Stimulated activated naive CD8-positive, alpha-beta T cell treated with anti-CD3 and anti-CD28 coated beads, Interleukin-15, Interleukin-2, amounts not matched to agents 100 U/mL and 50 U/mL, for 24 hours (primary cell): ENCODE measurements at places on chromosomes 1 and 21.

GRCh38 chr1:11500881-11501280 lies 21.9 kb downstream of the DISP3 start:
- DNase-seq: no peak

GRCh38 chr1:168362991-168363390 lies 82.3 kb downstream of the TBX19 start:
- DNase-seq: no peak

GRCh38 chr1:169890761-169891538 lies 2.7 kb downstream of the SCYL3 start:
- DNase-seq: no peak

GRCh38 chr1:150121236-150121862 lies 28.4 kb upstream of the PLEKHO1 start:
- no peak for DNase-seq

DNA sequence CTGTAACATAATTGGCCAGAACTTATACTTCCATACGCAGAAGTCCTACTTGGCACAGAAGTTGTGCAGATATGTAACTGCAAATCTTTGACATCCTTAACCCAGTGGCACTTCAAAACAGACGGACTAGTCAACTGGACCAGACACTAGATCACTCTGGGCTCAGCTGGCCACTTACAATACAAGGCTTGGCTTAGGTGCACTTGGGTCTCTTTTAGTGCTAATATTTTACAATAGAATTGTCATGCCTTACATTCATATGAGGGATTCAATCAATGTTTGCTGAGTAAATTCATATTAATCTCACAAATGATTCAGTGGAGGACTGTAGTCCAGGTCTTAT lies 20.1 kb downstream of the XKR8 start:
- no peak for DNase-seq

DNA sequence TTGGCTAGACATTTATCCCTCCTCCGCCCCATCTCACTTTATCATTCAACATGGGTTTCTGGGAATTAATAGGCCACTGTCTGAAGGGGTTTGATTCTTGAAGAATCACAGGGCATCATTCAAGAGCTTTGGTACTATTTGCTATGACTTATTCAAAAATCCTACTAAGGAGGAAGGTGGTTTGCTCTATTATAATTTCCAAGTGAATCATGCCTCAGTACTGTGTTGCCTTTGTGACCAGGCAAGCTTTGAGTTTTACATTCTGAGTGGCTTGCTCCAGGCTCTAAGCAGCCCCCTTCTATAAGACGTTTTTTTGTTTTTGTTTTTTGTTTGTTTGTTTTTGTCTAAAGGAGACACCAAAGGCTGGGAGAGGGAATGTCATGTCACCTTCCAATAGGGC lies 2.6 kb downstream of the C1orf21 start:
- no peak for DNase-seq

GRCh38 chr1:25619101-25619890 lies 2.7 kb downstream of the MAN1C1 start:
- DNase-seq: peak; percentile 63

DNA sequence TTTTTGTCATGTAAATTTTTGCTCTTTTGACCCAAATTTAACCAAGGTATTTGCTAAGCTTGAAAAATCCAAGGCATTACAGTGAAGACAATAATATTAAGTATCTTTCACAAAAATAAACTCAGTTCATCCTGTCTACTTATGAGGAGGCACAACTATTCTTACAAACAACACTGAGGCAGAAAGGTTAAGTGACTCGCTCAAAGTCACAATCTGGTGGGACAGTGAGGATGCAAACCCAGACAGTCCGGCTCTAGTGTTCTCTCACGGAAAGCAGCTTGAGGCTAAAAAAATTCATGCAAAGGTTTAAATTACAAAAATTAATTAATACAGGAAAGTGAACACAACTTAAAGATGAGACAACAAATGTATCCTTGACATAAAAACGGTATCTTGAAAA lies 125.3 kb downstream of the SIPA1L2 start:
- DNase-seq: no peak

GRCh38 chr1:220786057-220786336 lies 716 bp upstream of the MTARC1 start:
- DNase-seq: no peak

- DNase-seq: no peak
Measured at GRCh38 chr1:93033785-93034184, 45.3 kb upstream of the MTF2 start.

- DNase-seq: no peak
Measured at GRCh38 chr1:184395937-184396480, 9.2 kb downstream of the C1orf21 start.

GRCh38 chr1:155051777-155052398 lies 772 bp downstream of the ADAM15 start:
- DNase-seq: peak; percentile 52

GRCh38 chr1:21869620-21870121 lies 57.6 kb downstream of the LDLRAD2 start:
- DNase-seq: no peak

DNA sequence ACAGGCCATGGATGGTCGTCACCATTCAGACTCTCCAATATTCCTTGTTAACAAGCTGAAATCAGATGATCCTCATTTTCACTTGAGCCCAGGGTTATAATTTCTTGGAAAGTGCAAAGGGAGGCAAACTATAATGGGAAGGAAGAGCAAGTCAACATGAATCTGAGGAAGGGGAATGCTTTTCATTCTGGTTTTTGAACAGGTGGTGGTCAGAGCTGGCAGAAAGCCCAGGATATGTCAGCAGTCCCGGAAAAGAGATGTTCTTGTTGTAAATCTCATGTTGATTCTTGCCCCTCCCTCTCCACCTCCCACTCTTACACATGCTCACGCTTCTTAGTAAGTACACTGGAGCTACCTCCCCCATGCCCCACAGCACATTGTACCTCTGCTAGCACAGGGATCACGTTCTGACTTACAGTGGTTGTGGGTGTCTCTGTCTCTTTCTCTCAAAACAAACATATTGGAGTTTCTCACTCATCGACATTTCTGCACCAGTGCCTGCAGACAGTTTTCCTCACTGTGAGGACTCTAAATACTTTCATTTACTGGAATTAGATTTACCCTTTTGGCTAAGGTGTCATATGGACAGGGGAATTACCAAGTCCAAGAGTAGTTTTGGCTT lies 77.6 kb downstream of the XCL2 start:
- peak; percentile 62 for DNase-seq

DNA sequence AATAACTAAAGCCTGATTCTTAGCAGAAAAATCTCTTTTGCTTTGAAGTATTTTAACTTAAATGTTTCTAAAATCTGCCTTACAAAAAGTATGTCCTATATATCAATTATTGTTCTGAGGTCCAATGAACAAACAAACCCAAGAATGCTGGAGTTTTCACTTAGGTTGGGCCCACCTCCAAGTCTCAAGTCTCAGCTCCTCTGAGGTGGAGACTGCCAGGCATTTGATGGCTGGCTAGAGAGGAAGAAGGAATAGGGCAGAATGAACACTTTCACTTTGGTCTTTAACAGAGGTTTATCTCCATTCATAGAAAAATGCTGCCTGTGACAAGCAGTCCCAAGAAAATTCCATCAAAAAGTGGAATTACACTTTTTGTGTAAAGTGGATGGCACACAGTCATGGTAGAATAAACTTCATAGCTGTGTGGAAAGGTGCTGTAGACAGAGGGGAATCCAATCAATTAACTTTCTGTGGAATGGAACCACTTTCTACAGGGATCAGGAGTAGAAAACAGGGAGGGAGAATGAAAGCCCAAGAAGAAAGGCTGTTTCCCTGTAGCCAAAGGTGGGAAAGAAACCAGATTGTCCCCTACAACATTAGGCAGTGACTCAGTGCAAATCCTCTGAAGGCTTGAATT lies 349.4 kb upstream of the RUNX1 start:
- no peak for DNase-seq

DNA sequence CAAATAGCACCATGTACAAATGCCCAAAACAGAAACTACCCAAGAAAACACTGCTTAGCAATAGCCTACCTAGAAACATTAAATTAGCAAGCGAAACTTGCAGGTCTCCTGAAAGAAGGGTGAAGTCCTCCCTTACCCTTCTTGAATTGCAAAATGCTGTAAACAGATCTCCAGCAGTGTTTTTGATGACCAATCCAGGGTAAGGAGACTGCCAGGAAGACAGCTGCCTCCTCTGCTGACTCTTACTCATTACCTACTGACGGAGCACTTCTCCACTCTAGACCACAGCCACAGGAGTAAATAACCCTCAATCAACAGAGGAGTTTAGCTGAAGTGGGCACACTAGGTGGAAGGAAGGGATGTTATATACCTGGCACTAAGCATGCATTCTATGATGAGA lies 32.2 kb upstream of the GADD45A start:
- no peak for DNase-seq

DNA sequence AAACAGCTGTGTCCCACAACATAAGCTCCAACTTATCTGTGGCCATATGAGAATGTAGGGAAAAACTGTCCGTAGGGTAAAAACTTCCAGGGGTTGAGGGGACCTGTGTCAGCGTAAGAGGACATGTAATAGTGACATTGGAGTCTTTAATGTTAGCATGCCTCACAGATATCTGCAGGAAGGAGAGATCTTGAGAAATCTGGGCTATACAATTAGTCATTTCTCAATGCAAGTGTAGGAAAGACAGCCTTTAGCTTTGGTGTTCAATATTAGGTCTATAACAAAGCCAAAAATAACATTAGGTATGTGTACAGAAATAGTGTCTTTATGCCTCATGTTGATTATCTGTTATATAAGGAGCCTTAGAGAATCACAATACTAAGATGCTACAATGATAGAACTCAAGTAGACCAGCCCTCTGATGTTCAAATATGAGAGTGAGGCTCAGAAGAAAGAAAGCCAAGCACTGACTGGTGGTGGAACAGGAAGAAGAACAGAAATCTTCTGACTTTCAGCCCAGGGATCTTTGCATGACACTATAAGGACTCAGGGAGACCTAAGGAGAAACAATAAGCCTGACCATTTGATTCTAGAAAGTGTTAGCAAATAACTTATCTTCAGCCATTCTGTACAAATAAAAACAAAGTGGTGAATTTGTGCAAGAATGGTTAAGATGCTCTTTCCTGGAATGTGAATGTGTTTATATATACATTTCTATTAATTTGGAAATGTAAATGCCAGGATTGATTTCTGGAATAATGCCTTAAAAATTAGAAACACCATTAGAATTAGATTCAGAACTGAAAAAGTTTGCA lies 152.6 kb downstream of the ZC3H11B start:
- no peak for DNase-seq

- DNase-seq: no peak
Measured at GRCh38 chr21:27649323-27649722, 682.4 kb upstream of the ADAMTS5 start.

DNA sequence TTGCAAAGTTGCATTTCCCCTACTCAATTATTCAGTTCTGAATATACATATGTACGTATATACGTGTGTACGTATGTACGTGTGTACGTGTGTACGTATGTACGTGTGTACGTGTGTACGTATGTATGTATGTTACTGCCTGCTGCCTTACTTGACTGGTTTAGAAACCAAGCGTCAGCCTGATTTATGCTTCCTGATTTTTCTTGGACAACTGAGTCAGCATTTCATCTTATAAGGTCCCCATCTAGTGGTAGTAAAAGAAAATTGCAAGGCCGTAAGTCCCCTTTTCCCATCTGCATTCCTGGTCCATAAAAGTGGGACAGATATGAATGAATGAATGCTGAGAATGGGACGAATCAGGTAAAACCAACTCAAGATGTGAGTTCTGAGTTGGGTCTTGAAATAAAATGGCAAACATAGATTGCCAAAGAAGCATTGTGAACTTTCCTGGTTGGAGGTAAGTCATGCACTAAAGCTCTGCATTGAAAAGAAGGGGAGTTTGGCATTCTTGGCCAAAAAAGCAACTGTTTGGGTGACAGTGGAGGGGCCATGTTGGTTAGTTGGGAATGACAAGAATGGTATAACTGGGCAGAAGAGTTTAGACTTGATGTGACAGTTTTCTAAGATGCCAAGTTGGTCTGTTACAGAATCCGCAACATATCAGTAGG lies 76.4 kb upstream of the DNAH14 start:
- no peak for DNase-seq

GRCh38 chr21:24693779-24694178 lies 913.5 kb downstream of the MRPL39 start:
- DNase-seq: no peak

GRCh38 chr1:66704177-66704875 lies 47.9 kb upstream of the DYNLT5 start:
- no peak for DNase-seq

DNA sequence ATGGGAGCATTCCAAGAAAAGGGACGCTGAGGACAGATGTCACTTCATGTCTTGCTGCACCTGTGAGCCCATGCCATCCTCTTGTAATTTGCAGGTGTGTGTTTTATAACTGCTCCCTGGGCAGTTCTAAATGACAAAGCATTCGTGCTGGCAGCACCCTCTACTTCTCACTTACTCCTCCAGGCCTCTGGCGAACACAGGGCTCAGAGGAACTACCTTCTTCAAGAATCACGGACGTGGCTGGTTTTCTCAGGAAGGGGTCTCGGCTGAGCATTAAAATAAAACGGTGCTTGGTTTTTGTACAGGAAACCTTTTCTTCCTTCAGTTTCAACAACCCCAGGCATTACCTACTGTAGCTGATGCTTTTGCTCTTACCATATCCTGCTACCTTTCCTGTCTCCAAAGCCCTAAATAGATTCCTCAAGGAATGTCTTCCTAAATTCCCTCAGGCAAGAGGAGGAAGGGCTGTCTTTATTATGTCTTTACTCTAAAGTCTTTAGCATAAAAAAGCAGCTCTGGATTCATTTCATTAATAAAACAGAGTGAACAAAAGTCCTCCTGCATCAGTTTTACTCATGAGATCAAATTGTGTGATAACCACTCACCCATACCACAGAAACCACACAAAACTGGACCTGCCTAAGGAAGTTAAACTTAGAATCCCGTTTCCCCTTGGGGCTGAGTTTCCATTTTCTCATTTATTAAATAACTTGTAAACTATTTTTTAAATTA lies 79.0 kb upstream of the MAP10 start:
- no peak for DNase-seq

- DNase-seq: no peak
Measured at GRCh38 chr1:203559523-203559922, 65.6 kb downstream of the OPTC start.

- DNase-seq: no peak
Measured at GRCh38 chr1:13585612-13585991, 2.0 kb downstream of the PDPN start.

DNA sequence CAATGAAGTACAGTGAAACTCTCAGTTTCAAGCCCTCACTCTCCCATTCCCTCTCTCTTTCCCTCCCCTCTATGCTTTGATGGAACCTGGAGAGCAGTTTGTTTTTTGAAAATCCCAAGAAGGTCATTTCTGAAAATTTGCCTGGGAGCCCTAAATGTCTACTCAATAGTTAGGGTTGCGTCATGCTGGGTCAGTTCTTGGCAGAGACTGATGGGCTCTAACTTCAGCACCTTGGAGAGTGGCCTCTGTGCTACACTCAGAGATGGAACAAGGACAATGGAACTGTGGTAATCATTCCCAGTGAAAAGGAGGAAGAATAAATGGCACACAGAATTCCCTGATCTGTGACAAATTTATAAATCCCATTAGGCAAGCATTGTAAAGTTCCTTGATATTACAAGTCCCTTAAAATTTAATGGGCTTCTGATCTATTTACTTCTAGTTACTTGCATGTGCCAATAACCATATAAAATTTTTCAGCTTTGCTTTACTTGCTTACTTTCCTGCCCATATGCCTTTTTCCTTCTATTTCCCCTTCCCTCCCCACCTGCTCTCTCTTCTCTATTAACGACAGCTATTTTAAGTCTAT lies 182.9 kb upstream of the KCND3 start:
- DNase-seq: peak; percentile 5

- peak; percentile 44 for DNase-seq
Measured at GRCh38 chr1:38558500-38559445, 300.8 kb downstream of the RRAGC start.

GRCh38 chr1:195005338-195005737 lies 1602.9 kb downstream of the KCNT2 start:
- no peak for DNase-seq

GRCh38 chr1:189874715-189875435 lies 602.8 kb downstream of the BRINP3 start:
- no peak for DNase-seq
